Osteocyte (in vitro differentiated cells): ENCODE measurements at places on chromosomes 2 and 18. TPM values are rescaled to one million over a fixed set of nuclear protein-coding genes. Genes with fewer than 3 reads are reported as not detected.

The PROKR1 gene
- not detected in 2 replicates for total RNA-seq

The TNFAIP6 gene
- not detected in 2 replicates for total RNA-seq

GRCh38 chr2:144529841-144530240 lies 9.9 kb upstream of the ZEB2 start:
- H3K4me3 ChIP-seq: no peak overlapping the region
- H3K4me1 ChIP-seq: peaks cover 5% of the 10 kb centered on the region
- no peak overlapping the region for H3K27ac ChIP-seq

DNA sequence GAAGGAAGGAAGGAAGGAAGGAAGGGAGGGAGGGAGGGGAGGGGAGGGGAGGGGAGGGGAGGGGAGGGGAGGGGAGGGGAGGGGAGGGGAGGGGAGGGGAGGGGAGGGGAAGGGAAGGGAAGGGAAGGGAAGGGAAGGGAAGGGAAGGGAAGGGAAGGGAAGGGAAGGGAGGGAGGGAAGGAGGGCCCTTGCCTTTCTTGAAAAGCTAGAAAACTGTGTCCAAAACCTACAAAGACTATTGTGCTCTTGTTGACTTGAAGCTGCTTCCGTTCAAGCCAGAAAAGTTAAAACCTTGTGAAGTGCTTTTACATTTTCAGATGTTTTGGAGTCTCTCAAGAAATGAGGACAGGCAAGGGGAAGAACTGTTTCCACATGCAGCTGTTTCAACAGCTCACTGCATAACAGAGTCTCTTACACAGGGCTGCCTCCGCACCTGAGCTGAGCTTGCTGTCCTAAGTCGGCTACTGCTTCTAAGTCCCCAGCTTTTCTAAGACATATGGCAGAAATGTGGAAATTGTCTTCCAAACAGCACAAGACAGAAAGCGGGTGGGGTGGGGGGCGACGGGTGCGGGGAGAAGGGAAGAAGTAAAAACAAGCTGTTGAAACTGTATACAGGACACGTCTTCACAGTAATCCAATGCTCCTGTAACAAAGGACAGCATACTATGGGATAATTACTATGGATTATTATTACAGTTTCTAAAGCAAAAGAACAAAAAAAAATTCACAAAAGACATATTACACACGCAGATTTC lies 46.1 kb downstream of the BCL11A start:
- H3K4me1 ChIP-seq: peaks cover 4% of the 10 kb centered on the region
- H3K27ac ChIP-seq: no peak overlapping the region
- H3K4me3 ChIP-seq: no peak overlapping the region
- no peaks in the 10 kb centered on the region for H3K27me3 ChIP-seq
- no peaks in the 10 kb centered on the region for H3K36me3 ChIP-seq
- DNase-seq: no peak

- no peaks in the 10 kb centered on the region for H3K27me3 ChIP-seq
- H3K36me3 ChIP-seq: peaks cover 3% of the 10 kb centered on the region
- H3K27ac ChIP-seq: peak overlapping the region; percentile 54
- peaks cover 38% of the 10 kb centered on the region for H3K4me1 ChIP-seq
- no peak overlapping the region for H3K4me3 ChIP-seq
Measured at GRCh38 chr2:150607390-150607811, 119.9 kb upstream of the RND3 start.
